ENCODE measurements at places on chromosomes 4 and X.

DNA sequence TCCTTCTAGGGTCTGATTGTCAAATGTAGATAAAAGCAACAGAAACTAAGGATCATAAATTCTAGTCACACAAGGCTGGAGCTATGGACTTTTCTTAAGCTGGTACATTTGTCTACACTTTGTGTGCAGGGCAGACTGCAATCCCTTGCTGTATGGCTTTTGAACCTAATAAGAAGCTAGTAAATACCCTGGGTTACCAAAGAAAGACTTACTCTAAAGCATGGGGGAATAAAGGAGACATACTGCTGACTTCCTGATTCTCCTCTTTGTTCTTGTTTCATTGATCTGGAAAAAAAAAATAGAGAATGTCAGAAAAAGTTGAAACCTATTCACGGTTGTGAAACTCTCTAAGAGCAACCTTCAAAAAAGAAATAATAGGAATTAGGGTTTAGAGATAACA, 216.6 kb upstream of the TLL1 start:
- DNase-seq = no peak

GRCh38 chrX:18290200-18290599, 64.3 kb downstream of the SCML2 start:
- no peak for DNase-seq

- no peak for DNase-seq
Observed at GRCh38 chr4:185269286-185269685, 59.9 kb downstream of the SNX25 start.

GRCh38 chr4:3382251-3382650, 59.5 kb upstream of the HGFAC start:
- DNase-seq = no peak

DNA sequence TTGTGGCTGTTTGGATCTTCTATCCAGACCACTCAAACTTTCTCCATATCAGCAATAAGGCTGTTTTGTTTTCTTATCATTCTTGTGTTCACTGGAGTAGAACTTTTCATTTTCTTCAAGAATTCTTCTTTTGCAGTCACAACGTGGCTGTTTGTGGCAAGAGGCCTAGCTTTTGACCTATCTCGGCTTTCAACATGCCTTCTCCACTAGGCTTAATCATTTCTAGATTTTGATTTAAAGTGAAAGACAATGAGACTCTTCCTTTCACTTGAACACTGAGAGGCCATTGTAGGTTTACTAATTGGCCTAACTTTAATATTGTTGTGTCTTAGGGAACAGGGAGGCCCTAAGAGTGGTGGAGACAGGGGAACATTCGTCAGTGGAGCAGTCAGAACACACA, 19.1 kb downstream of the FGF2 start:
- no peak for DNase-seq

- DNase-seq = no peak
Observed at GRCh38 chrX:102599951-102600579, 750 bp downstream of the ARMCX5 start.

DNA sequence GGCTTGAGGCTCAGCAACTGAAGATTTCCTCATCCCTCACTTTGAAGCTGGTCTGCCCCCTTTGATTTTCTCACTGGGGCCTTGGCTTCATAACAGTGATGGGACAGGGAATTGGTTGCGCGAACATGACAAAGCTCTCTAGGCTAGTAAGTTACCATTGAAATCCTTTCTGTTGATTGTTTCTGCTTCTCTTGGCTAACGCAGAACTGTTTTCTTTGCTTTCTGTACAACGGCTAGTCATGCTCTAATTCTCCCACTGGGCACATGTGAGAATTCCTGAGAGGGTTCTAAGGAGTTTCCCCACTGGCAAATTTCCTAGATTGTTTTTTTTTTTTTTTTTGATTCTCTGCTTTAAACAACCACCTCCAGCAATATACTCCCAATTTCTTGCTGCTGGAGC, 738.6 kb downstream of the PCDH7 start:
- DNase-seq = no peak

DNA sequence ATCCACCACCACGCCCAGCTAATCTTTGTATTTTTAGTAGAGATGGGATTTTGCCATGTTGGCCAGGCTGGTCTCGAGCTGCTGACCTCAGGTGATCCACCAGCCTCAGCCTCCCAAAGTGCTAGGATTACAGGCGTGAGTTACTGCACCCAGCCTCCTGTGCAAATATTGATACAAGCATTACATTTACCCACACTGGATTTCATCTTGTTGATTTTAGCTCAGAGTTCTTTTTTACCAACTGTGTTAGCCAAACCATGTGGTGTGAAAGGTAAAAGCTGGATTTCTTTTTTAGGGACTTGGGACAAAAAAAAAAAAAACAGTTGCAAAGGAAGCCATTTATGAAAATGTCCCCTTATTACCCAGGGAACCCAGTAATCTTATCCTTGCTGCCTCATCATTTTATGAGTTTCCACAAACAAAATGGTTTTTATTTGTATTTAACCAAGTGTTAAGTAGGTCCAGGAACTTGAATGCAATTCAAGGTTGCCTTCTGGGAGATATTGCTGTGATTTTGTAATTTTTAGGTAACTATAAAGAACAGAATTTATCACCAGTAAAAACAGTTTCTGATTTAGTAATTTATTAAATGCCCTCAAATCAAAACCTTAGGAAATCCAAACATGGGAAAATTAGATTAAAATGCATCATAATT, 202.5 kb downstream of the PALLD start:
- DNase-seq = no peak

DNA sequence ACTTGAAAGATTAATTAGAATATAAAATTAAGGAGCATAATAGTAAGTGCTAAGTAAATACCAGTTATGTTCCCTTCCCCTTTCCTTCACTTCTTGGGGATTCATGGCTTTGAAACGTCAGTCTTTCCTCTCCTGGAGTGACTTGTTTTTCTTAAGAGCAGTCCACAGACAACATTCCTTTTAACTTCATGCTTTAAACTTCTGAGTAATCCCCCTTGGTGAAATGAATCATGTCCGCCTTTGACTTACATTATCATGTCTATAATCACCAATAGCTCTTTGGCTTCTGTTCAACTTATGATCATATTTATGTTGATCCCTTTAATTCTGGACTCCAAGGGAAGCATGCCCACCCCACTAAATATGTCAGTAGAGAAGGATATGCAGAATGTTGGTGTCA, 1012.1 kb upstream of the SLIT2 start:
- DNase-seq = no peak

- DNase-seq = no peak
Observed at GRCh38 chr4:172390331-172390730, 577.1 kb downstream of the GALNTL6 start.

- DNase-seq = no peak
Observed at GRCh38 chr4:112288455-112288854, 2.8 kb upstream of the TIFA start.

GRCh38 chr4:189050643-189051042, 890.0 kb upstream of the FRG1 start:
- DNase-seq = no peak

GRCh38 chr4:1232661-1233621, 16.0 kb downstream of the CTBP1 start:
- no peak for DNase-seq

DNA sequence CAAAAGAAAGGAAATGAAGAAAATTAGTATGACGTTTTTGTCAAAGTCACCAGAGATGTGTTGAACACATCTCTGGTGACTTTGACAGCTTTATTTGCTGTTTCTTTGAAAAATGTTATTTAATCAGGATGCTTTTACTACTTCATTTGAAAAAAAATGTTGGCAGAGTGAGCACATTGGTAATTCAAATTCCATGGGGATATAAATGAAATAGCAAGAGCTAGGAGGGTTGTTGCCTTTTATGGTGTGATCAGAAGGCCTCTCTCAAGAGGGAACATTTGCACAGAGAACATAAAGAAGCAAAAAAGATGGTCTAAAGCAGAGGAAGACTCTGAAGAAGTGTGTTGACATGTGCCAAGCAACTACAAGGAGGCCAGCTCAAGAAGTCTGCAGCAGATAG, 46.6 kb upstream of the CXCL8 start:
- no peak for DNase-seq

DNA sequence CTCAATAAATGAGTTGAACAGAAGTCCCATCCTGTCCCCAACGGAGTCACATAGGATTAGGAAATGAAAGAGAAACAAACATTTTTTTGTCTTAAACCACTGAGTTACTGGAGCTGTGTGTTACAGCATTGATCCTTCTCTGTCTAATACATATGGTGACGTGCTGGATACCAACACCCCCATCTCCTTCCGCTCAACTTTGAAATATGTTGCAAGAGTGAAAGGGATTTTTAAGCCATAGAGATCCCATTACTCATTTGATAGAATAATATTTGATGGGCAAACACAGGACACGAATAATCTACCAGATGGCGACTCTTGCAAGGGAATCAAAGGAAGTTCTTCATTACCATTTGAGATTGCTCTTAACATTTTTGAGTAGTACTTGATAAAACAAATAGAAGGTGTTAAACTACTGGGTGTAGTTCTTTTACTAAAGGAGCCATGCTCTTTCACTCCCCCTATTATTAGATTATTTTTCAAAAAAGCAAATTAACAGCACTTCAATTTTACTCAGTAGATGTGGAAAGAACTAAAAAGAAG, 140.5 kb downstream of the PACRGL start:
- no peak for DNase-seq

GRCh38 chrX:25143596-25143995, 127.8 kb upstream of the ARX start:
- DNase-seq = no peak

DNA sequence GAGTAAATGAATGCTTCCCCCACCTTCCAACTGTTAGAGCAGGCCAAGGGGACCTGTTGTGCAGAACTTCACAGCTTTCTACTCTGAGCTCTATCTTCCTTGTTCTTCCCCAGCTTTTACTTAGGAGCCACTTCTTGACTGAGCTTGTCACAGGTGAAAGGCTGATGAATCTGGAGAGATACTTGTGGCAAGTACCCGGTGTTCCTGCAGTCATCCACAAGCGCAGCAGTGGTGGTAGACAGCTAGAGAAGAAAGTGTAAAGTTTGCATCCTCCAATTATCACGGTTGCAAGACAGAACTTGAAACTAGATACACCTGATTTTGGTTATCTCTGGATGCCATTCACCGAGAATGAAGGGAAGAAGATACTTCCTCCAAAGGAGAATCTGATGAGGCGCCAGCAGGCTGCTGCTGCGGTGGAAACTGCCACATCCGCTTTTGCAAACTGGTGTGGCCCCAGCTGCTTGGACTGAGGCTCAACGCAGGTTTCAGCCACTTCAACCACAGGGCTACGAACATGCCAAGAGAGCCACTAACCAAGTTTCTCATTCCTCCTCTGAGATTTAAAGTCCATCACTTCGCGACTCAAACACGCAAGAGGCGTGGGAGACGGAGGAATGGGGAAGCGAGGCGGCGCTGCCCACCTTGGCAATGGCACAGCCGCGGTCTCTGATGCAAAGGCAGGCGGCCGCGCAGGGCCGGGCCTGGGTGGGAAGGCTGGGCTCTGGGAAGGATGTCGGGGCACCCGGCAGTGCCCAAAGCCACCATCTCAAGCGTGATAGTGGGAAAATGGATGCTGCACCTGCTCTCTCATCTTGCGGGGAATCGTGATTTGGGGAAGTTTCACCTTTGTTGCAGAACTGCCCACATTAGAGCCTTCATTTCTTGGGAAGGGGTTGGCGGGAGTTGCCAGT, 1.3 kb upstream of the FHIP1A start:
- DNase-seq = peak; percentile 1

- DNase-seq = no peak
Observed at GRCh38 chr4:3799496-3799895, 33.3 kb downstream of the ADRA2C start.

DNA sequence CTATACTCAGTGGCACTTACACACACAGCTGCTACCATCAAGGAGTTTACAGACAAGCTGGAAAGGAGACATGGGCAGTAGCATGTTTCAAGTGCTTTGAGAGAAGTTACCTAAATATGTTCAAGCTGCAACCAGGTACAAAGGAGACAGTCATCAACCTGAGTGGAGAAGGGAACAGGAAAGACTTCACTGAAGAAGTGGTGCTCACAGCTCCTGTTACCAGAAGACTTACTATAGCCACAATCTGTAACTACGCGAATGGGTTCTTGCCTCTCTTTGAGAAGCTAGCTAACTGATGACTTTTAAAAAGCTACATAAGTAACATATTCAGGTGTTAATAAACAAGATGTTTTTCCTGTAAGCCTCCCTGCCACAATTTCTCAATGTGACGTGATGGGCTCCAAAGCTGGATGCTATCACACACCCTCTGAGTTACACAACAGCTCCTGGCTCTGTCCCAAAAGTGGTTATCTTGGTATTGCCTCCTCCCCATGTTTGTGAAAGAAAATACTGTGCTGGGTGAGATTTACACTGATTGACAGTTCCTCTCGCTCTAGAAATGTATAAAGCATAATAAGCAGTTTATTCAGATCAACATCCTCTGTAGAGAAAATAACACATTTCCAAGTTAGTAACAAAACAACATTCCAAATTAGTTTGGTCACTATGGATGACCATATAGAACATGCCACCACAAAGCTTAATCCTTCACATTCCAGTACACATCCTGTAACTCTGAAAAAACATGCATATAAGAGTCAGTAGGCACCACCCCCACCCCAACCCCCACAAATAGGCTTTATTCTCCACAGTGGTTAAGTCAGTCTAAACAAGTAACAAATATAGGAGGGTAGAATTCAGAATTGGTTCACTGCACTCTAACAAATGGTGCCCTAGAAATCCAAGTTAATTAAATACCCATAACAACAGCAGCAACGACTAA, 81.8 kb downstream of the FRYL start:
- DNase-seq = no peak

DNA sequence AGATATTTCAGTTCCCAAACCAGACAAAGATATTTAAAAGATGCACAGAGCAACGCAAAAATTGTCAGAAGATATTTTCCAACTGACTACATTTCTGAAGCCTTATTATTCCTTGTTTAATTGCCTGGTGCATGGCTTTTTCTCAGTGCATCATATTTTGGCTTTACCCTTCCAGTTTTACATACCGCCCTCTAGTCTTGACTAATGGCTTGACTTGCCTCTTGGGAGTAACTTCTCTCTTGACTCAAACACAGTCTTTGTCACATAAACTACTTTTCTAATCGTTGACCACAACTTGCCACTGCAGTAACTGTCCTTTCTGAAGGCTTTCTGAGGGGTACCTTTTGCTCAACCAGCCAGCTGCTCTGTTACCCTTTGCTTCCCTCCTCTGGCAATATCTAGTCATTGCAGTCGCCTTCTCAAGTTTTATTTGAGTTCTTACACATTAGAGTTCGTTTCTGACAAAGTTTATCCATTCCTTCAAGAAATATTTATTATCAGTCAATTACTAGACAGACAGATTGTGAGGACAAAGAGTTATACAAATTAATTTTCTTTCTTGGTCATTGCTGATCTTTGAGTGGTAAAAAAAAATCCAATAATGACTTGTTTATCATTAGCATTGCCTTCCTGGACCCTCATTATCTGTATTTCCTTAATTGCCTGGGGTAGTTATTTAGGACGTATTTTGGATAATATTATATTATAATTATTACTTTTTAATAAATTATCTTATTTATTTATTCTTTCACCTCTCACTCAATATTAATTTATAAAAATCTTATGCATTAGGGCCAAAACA, 506.9 kb upstream of the PCDH10 start:
- DNase-seq = no peak

- no peak for DNase-seq
Observed at GRCh38 chr4:7196736-7197135, 4.4 kb downstream of the SORCS2 start.

GRCh38 chr4:70666369-70666768, at the start of gene JCHAIN:
JCHAIN (minus strand) TSS chr4:70666508; CDS start chr4:70666490, 18 bp downstream.
- no peak for DNase-seq

GRCh38 chr4:112001041-112001440, 144.2 kb upstream of the FAM241A start:
- DNase-seq = no peak

- no peak for DNase-seq
Observed at GRCh38 chrX:5528057-5528456, 700.6 kb downstream of the NLGN4X start.

- no peak for DNase-seq
Observed at GRCh38 chrX:16658284-16658683, 8.3 kb downstream of the S100G start.

All from T-cell (primary cell).